ENCODE measurements at places on chromosomes 16 and 17.
A peak's percentile ranks its signal among the peaks of the same experiment; 100 is the strongest.

GRCh38 chr17:38456031-38456815, 28.0 kb downstream of the ARHGAP23 start:
- no peak for DNase-seq

DNA sequence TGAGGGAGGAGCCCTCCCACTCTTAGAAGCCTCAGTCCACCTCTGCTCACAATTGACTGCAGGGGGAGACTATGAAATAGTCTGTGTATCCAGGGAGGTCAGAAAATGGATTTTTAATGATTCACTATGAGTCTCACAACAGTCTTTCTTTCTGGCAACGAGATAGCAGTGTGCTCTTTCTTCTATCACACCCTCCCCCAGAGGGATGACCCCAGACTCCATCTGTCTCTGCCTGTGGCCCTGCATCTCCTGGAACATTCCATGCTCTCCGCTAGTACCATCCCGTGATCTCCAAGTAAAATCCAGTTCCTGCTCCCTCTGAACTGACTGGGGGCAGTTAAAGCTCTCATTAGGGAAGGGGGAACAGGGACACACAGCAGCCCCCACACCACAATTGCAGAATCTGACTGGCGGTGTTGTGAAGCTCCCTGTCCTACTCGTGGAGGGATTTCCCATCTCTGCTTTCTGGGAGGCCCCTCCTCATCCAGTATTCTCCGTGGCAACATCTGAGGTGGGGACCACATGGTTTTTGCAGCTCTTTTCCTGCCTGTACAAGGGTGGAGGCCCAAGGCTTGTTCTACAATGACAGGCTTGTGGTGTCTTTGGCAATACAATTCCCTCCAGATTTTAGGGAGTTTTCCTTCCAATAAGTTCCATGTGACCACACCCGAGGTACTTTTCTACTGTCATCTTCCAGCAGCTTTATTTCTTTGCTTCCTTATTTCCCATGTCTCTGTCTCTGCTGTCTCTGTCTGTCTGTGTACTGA, 19.4 kb downstream of the NATD1 start:
- no peak for DNase-seq

- no peak for DNase-seq
These were observed 24.3 kb upstream of the CDH15 start for GRCh38 chr16:89147085-89147817.

GRCh38 chr17:31248986-31249834, 47.8 kb downstream of the OMG start:
- no peak for DNase-seq

GRCh38 chr17:5210614-5211252, 19.1 kb upstream of the ZNF594 start:
- DNase-seq, result no peak

DNA sequence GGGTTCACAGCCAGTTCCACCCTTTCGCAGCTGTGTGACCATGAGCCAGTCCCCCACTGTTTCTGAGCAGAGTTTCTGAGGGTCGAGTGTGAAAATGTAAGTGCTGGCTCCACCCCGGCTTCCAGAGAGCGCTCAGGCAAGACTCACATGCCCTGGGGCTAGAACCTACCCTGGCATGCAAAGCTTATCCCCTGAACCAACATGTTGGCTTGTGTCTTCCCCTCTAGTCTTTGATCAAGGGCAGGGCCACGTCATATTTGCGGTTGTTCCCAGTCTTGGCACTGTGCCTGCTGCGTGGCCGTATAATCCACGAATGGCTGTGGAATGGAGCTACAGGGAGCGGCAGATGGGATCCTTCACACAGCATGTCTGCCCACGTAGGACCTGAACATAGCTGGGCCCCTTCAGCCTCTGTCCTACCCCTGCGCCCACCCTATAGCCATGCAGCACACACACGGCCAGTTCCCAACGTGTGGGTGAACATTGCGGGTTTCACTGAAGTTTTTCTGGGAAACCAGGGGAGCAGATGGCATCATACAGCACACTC, 84.8 kb downstream of the MRM1 start:
- DNase-seq, result no peak

- DNase-seq, result peak; percentile 10
These were observed 64.3 kb downstream of the CNGB1 start for GRCh38 chr16:57906382-57907316.

DNA sequence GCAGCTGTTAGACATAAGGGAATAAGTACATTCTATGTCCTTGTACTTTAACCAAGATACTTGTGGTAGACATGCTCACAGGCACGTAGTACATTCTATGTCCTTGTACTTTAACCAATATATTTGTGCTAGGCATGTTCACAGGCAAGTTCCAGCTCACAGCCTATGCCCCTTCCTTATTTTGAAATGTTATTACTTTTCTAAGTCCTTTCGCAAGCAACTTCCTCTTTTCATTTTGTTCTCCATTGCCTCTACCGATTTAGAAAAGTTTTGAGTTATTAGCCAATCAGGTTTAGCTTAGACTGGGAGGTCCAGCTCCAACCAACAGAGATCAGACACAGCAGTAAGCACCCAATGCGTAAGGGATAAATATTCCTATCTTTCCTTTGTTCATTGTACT, 60.1 kb upstream of the NUDT7 start:
- DNase-seq, result no peak

DNA sequence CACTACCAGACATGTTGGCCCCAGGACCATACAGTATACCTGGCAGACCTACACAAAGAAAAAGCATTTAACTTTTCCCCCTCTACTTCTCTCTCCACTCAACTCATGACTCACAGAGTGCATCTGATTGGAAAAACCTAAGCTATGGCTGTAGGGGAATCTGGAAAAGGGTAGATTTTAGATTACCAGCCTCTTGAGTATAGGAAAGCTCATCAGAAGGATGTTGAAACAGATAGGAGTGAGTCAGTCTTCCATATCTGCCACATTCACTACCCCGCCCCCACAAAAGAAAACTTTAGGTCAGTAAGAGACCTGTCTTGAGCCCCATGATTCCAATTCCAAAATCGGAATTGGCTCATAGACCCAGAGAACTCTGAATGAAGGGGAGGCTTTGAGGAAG, 12.3 kb downstream of the KRT9 start:
- DNase-seq, result no peak

GRCh38 chr16:81717662-81718189, 61.4 kb upstream of the PLCG2 start:
- no peak for DNase-seq

DNA sequence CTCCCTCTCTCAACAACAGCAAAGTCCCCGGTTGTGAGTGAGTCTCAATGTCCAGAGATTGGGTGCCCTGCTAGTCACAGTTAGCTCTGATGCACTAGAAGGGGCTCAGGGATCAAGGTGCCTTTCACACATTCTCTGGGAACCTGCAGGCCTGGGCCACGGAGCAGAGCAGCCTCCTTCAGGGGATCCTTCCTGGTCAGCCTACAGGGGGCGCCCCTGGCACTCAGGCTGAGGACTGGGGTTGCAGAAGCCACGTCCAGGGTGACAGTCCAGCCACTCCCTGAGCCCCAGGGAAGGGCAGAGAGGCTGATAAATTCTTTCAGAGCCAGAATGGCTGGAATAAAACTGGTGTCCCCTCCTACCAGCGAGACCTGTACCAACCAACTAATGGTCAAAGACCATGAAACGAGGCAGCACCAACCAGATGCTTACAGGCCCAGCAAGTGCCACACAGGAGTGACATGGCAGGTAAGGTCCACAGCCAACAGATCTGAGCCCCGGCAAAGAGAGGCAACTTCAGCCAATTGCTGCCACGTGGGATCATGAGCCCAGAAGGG, 43.5 kb downstream of the ST3GAL2 start:
- DNase-seq, result peak; percentile 64

DNA sequence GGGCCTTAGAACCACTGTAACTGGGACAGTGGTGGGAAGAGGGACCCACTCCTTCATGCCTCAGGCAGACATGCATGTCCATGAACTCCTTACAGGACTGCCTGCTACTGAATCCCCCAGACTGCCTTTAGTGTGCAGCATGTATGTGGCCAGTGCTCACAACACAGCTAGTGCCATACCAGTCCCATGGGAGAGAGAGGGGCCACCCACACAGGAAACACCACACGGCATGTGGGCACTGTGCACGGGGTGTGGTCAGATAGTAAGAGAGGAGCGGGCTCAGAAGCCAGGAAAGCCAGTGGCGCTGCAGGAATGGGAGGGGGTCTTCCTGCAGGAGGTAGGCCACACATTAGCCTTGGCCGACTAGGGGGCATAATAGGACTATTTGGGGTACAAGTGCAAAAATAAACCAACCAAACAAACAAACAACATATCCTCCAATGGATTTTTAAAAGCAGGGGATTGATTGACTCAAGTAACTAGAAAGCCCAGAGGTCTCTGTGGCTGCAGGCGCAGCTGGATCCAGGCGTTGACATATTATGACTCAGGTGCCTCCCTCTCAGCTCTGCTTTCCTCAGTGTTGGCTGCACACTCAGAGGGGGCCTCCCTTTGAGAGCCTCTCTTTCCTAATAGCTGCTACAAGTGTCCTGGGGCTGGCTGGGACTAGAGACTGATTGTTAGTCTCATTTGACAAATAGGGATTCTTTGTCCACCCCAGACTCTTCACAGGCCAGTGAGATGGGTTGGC, 104.4 kb downstream of the AMFR start:
- no peak for DNase-seq

DNA sequence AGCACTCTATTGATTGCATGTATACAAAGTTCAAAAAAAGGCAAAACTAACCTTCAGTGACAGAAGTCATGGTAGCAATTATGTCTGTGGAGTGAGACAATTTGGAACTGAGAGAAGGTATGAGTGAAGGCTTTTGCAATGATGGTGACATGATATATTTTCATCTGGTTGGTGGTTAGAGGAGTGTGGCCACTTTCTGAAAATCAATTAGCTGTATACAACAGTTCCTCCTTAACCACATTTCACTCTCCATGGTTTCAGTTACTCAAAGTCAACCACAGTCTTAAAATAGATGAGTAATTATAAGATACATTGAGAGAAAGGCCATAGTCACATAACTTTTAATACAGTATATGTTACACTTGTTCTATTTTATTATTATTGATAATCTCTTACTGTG, 26.2 kb downstream of the ADAMTS18 start:
- no peak for DNase-seq

DNA sequence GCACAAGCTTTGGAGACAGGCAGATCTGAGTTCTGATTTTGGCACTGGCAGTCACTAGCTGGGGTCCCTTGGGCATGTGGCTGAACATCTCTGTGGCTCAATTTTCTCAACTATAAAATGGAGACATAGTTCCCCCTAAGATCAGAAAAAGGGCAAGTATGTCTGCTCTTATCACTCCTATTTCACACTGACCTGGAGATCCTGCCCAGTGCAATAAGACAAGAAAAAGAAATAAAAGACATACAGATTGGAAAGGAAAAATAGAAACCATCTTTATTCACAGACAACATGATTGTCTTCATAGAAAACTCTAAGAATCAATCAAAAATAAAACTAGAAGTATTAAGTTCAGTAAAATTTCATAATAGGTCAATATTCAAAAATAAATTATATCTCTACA, 56.0 kb upstream of the LHX1 start:
- DNase-seq, result no peak

- DNase-seq, result no peak
These were observed 27.5 kb downstream of the MPG start for GRCh38 chr16:105521-105920.

DNA sequence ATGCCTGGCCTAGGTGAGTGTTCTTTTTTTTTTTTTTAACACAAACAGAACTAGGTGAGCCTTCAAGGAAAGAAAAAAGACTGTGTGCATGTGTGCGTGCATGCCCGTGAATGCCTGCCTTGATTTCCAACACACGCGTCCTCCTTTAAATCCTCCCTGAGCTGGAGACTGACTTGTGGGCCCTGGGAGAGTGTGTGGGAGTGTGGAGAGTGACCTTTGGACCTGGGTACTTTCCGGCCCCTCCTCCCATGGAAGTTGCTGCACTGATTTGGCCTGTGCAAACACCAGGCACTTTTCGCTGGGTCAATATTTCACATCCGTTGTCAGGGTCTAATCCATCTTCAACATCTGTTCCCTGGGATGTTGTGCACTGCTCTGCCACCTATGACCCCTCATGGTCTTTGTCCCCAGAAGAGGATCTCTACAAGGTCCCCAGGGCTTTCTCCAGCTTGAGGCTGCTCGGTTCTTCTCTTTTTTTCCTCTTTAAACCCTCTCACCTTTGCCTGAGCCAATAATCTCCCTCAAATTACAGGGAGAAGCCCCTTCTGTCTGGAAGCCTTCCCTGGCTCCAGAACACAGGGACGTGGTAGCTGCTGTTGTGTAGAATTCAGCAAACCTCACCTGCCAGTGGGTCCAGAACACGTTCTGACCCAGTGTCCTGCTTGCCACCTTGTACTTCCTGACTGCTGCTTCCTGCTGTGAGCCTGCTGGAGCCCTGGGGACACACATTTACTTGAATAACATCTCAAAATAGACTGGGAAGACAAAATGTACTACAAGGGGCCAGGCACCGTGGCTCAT, 20.8 kb upstream of the ATP5MC1 start:
- DNase-seq, result no peak

DNA sequence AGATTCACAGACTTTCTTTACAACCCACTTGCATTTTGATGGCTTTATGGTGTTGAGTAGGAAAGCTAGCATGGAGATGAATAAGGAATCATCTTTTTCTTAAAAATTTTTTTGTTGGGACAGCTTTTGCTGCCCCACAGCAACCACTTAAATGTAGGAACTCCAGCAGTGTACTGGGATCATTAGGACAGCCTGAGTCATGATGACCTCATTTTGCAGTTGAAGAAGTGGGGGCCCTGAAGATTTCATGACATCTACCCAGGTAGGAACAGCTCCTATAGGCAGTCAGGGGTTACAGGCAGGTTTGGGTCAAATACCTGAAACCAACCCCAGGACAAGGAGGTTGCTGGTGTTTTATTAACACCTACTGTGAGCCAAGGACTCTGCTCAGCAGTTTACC, 2.1 kb downstream of the METTL22 start:
- no peak for DNase-seq

- DNase-seq, result no peak
These were observed 11.5 kb upstream of the KRT10 start for GRCh38 chr17:40833882-40834281.

DNA sequence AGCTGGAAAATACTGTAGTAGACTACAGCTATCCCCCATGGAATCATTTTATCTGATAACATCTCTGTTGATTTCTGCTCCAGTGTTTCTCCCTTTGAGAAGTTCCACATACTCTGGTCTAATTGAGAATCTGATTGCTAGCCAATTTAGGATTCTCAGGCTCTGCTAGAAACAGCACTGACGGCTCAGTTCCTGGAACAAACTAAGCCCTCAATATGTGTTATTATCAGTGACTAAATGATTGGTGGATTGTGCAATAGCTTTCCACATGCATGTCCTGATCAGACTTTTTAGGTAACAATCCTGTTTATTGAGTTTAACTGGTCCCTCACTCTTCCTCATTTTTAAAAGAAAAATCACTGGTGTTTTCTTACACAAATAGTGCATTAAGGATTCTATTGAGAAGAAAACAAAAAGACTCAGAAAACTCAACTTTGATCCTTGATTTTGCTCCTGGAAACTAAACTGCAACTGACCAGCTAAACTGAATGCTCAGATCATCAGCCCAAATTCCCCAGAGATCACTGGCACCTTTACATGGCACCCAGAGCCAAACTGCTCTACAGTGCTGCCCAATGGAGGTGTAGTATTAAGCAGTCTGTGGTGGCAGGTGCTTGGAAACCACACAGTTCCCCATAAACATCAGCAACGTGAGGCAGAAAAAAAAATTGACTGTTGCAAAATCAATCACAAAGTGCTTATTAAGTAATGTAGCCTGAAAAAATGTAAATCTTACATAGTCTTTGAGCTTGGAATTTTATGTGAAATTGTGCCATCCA, 423.7 kb downstream of the TOX3 start:
- no peak for DNase-seq

- DNase-seq, result no peak
These were observed 37.2 kb downstream of the SLC38A8 start for GRCh38 chr16:84005391-84005790.
